ENCODE measurements at places on chromosomes 1 and 21. TPM values are rescaled to one million over a fixed set of nuclear protein-coding genes. Genes with fewer than 3 reads are reported as not detected.

DNA sequence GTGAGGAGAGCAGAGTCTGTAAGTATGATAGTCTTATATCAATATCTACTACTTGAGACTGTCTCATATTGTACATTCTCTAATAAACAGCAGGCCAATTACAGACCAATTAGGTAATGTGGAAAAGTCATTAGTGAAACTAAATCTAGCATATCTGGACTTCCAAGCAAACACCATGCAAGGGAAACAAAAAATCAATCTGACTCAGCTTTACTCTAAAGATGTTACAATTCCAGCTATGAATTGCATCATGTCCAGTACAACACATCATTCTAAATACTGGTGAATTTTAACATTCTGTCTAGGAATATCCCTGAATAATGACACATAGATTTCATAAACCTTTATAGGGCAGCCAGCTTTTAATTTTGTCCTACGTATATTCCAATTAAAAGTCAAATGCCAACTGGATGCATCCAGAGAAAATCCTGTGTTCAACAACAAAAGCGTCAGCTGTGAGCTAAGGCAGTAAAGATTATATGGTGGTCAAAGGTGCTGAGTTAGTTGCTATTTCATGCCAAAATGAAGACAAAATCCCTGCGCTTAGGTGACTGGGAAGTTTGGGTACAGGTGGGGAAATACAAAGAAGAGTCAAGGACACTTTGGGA is 159.3 kb downstream of the TTLL7 start:
- DNase-seq: no peak

DNA sequence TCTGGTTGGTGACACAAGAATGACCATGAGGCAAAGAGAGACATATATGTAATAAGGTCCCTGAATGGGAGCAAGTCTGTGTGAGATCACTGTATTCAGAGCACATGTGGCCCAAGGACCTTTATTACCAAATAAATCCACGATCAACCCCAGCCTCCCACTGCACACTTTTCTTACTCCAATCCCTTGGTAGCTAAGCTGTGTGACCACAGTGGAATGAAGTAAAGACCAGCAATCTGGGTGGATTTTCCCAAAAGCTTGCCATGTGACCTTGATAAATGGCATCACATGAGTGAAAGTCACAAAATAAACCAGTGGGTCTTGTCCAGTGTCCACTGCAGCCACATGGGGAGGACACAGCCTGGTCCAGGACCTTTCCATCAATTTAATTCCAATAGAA is 36.7 kb upstream of the TLR5 start:
- DNase-seq: no peak

GRCh38 chr1:116128664-116129063 is 17.5 kb downstream of the MAB21L3 start:
- no peak for DNase-seq

- no peak for DNase-seq
These were observed 34.3 kb upstream of the RAP1GAP start for GRCh38 chr1:21703318-21703963.

DNA sequence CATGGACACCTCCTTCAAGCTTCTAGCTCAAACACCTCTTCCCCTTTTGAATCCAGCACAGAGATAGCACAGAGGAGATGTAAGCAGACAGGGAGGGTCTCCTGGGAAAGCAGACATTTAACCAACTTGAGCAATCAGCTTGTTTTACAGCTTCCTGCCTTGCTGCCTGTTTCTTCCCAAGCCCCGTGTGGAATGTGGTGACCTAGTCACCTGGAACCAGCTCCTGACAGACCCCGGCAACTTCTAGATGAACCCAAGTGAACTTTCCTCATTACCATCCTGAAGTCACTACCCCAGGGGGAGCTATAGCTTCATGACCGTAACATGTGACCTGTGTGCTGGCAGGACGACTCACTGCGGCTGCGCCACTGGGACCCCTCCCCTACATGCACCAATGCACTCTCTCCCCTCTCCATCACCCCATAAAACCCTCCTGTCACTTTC is 24.1 kb upstream of the TTF2 start:
- no peak for DNase-seq

GRCh38 chr1:214329470-214330220 is 48.7 kb downstream of the SMYD2 start:
- DNase-seq: no peak

DNA sequence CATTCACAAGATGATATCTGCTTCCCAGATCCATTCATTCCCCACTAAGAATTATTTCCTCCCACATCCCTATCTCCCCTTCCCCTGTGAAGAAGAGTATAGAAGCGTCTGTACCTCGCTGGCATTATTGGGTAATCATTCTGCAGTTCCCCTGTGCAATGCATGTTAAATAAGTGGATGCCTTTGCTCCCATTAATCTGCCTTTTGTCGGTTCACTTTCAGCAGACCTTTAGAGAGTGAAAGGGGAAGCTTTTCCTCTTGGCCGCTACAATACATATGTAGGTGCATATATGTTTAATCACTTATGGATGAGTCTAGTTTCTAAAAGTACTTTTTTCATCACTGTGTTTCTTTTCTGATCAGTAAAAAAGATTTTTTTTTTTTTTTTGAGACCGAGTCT is 7.0 kb downstream of the CLCN6 start:
- DNase-seq: no peak

DNA sequence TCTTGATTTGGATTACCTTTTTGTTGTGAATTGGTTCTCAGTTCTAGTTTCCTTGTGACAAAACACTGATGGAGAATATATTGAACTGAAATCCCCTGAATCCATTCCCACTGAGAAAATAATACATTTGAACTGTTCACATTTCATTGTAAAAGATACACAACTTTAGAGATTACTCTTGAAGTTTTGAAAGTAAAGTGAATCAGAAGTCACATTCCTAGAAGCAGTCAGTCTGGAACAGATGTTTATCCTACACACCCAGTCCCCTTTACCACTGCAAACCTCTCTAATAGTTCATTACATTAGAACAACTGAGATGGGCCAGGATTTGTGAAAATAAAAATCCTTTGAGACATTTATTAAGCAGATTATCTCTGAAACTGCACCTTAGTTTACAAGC is 3.4 kb downstream of the RERE start:
- no peak for DNase-seq

GRCh38 chr21:45303751-45304475 is 16.2 kb upstream of the POFUT2 start:
- no peak for DNase-seq

DNA sequence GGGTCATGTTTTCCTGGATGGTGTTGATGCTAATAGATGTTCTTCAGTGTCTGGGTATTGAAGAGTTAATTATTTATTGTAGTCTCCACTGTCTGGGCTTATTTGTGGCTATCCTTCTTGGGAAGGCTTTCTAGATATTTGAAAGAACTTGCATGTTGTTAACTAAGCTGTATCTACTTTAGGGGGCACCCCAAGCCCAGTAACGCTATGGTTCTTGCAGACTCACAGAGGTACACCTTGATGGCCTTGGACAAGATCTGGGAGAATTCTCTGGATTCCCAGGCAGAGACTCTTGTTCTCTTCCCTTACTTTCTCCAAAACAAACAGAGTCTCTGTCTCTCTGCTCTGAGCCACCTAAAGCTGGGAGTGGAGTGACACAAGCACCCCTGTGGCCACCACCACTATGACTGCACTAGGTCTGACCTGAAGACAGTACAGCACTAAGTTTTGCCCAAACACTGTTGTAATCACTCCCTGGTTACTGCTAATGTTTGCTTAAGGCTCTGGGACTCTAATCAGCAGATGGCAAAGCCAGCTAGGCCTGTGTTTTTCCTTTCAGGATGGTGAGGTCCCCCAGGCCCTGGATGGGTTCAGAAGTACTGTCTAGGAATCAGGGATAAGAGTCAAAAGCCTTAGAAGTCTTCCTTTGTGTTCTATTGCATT is 76.5 kb upstream of the C1orf21 start:
- DNase-seq: no peak

- DNase-seq: no peak
These were observed 35.8 kb downstream of the HHAT start for GRCh38 chr1:210364479-210364878.

- no peak for DNase-seq
These were observed 46.1 kb downstream of the PKN2 start for GRCh38 chr1:88730132-88730675.

DNA sequence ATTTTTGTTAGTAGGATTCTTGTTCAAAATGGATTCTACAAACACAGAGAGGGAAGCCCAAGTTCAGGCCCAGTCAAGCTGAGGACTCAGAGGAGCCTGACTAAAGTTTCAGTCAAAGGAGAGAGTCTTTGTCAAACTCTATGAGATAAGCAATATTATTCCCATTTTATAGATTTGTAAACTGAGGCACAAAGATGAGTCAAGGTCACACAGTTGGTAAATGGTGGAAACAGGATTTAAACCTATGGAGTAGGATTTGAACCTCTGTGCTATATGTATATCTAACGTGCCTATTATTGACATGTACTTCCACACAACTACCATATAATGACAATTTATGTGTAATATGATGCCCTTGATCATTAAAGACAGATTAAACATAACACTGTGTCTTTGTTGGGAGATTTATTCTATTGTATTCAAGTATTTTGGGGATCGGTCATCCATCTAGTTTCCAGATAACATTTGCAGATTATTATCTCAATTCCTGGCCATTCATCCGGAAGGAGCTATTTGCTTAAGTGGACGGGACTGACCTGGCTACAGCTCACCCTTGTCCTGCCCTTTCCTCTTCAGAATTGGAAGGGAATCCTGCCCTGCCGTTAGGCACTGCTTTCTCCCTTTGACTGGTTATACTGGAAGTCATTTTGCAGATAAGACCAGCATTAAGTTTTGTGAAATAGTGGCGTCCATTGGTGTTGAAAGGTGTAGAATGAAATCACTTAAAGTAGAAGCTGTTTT is 86.1 kb upstream of the LMO4 start:
- DNase-seq: no peak

GRCh38 chr1:178619042-178619927 is 105.8 kb upstream of the RALGPS2 start:
- no peak for DNase-seq

GRCh38 chr1:53060579-53060978 is 1.4 kb upstream of the PODN start:
- DNase-seq: no peak

DNA sequence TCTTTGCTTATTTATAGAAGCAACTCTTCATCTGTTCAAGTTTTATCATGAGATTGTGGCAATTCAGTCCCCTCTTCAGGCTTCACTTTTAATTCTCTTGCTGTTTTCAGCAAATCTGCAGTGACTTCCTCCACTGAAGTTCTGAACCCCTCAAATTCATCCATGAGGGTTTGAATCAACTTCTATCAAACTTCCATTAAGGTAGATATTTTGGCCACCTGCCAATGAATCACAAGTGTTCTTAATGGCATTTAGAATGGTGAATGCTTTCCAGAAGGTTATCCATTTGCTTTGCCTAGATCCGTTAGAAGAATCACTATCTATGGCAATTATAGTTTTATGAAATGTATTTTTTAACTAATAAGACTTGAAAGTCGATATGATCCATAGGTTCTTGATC is 946.7 kb upstream of the B3GALT2 start:
- no peak for DNase-seq

- DNase-seq: no peak
These were observed 42.0 kb upstream of the UBE2U start for GRCh38 chr1:64161357-64161941.

The KCNN3 gene
- total RNA-seq: 4.7 TPM

The C1QB gene
- total RNA-seq: 225 TPM

The C1orf226 gene
- 5.5 TPM for total RNA-seq

The ADARB1 gene
- total RNA-seq: 224 TPM

The ETNK2 gene
- 15.8 TPM for total RNA-seq

The TRIM17 gene
- 0.62 TPM for total RNA-seq

The GNG4 gene
- total RNA-seq: 0.69 TPM
